ENCODE measurements at places on chromosomes 13 and 19. TPM values are rescaled to one million over a fixed set of nuclear protein-coding genes. Genes with fewer than 3 reads are reported as not detected.

- DNase-seq, result no peak
These were observed 21.8 kb upstream of the OR10H1 start for GRCh38 chr19:15837221-15837731.

- peak; percentile 54 for DNase-seq
These were observed 16.2 kb upstream of the AP1M2 start for GRCh38 chr19:10603084-10603872.

DNA sequence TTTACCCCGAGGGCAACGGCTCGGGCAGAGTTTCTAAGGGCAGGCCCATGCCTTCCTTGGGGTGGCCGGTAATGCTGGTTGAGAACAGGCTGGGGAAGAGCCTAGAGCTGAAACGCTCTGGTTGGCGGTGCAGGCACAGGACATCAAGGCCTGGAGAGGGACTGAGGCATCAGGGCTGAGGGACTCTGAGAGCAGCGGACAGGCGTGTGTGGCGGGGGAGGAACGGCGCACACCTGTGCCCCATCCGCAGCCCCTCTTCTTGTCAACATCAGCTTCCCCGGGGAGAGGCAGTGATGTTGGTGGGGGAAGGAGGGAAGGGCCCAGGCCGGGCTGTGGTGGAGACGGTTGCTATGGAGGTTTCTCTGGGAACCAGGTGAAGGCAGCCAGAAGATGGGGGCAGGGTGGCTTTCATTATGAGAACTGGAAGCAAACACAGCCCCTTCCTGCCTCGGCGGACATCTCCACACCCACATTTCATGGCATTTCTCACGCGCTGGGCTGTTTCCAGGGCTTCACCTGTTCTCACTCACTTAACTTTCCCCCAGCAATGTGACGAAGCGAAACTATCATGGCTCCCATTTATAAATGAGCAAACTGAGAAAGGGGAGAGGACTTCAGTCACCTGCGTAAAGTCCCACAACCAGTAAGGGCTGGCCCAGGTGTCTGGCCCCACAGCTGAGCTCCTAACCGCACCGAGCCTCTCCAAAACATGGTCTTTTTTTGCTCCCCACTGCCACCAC, 8.2 kb upstream of the ATF5 start:
- no peak for DNase-seq

- DNase-seq, result no peak
These were observed 115.8 kb upstream of the SERP2 start for GRCh38 chr13:44257796-44258195.

The SYNGR4 gene
- 0.27 TPM for polyA plus RNA-seq
